ENCODE measurements at places on chromosomes 16 and 17.
A peak's percentile ranks its signal among the peaks of the same experiment; 100 is the strongest.

GRCh38 chr17:14553847-14554246, 253.0 kb downstream of the HS3ST3B1 start:
- no peak for DNase-seq
- H3K36me3 ChIP-seq, result no peaks in the 10 kb centered on the region
- no peaks in the 10 kb centered on the region for H3K27me3 ChIP-seq
- H3K4me1 ChIP-seq, result no peaks in the 10 kb centered on the region
- no peak overlapping the region for H3K4me3 ChIP-seq
- no peak overlapping the region for H3K27ac ChIP-seq

- no peak for DNase-seq
- peaks cover 59% of the 10 kb centered on the region for H3K36me3 ChIP-seq
- H3K4me3 ChIP-seq, result no peak overlapping the region
- no peak overlapping the region for H3K27ac ChIP-seq
Measured at GRCh38 chr16:81472391-81472790, 27.8 kb downstream of the CMIP start.

DNA sequence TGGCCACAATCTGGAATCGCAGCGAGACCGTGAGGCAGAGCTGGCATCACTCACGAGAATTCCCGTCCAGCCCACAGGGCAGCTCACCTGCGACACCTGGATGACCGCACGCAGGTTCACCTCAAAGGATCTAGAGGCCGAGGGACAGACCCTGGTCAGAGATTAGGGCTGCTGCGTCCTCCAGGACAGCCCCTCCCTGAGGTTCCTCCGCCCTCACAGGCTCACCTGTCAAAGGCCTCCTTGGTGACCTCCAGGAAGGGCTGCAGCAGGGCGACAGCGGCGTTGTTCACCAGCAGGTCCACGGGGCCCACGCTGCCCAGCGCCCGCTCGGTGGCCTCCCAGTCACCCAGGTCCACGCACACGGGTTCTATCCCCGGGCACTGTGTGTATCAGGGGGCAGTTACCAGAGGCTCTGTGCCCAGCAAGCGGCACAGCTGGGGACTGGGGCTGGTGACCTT, 834 bp downstream of the DCXR start:
- H3K36me3 ChIP-seq, result peaks cover 18% of the 10 kb centered on the region
- H3K27ac ChIP-seq, result peak overlapping the region; percentile 35
- no peak for DNase-seq
- no peaks in the 10 kb centered on the region for H3K4me1 ChIP-seq
- peak overlapping the region; percentile 65 for H3K4me3 ChIP-seq
- no peaks in the 10 kb centered on the region for H3K27me3 ChIP-seq

GRCh38 chr16:21301168-21301894, 23.2 kb upstream of the CRYM start:
- peaks cover 20% of the 10 kb centered on the region for H3K4me1 ChIP-seq
- no peaks in the 10 kb centered on the region for H3K36me3 ChIP-seq
- peak overlapping the region; percentile 47 for H3K4me3 ChIP-seq
- H3K27me3 ChIP-seq, result no peaks in the 10 kb centered on the region
- DNase-seq, result peak; percentile 87

GRCh38 chr16:68197250-68197649, 38.7 kb downstream of the ESRP2 start:
- peaks cover 6% of the 10 kb centered on the region for H3K4me1 ChIP-seq
- no peak for DNase-seq
- H3K27me3 ChIP-seq, result no peaks in the 10 kb centered on the region
- H3K4me3 ChIP-seq, result no peak overlapping the region
- no peak overlapping the region for H3K27ac ChIP-seq

GRCh38 chr17:43341715-43342588, 56.8 kb upstream of the ARL4D start:
- H3K4me3 ChIP-seq, result no peak overlapping the region
- no peaks in the 10 kb centered on the region for H3K4me1 ChIP-seq
- no peaks in the 10 kb centered on the region for H3K27me3 ChIP-seq
- no peaks in the 10 kb centered on the region for H3K36me3 ChIP-seq
- H3K27ac ChIP-seq, result no peak overlapping the region

DNA sequence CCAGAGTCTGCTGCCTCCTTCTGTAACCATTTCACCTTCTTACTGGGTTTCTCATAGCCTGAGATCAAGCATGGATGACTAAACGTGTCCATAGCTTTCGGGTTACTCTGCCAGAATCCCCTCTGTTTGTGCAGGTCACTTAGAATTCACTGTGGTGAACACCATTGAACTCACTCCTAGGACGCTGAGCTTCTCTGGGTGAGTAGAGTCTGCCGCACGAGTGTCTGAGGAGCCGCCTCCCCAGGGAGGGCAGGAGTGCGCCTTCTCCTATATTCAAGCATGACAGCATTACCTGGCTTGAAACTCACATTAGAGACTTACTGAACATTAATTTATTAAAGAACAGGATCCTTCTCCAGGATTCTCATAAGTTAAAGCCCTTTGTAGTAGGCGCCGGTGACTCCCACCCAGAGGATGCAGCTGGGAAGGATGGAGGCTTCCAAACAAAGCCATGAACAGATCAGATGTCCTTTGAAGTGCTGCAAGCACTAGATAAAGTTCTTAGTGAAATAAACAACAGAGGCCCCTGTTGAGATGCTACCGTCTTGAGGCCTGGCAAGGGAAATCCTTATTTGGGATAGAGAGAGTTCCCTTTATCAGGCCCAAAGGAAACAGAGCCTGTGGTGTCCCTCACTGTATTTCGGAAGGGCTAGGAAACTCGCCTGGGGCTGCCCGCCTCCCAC, 144.6 kb upstream of the PLCG2 start:
- no peak overlapping the region for H3K27ac ChIP-seq
- no peaks in the 10 kb centered on the region for H3K27me3 ChIP-seq
- no peak for DNase-seq
- H3K4me1 ChIP-seq, result peaks cover 11% of the 10 kb centered on the region
- peaks cover 13% of the 10 kb centered on the region for H3K36me3 ChIP-seq

DNA sequence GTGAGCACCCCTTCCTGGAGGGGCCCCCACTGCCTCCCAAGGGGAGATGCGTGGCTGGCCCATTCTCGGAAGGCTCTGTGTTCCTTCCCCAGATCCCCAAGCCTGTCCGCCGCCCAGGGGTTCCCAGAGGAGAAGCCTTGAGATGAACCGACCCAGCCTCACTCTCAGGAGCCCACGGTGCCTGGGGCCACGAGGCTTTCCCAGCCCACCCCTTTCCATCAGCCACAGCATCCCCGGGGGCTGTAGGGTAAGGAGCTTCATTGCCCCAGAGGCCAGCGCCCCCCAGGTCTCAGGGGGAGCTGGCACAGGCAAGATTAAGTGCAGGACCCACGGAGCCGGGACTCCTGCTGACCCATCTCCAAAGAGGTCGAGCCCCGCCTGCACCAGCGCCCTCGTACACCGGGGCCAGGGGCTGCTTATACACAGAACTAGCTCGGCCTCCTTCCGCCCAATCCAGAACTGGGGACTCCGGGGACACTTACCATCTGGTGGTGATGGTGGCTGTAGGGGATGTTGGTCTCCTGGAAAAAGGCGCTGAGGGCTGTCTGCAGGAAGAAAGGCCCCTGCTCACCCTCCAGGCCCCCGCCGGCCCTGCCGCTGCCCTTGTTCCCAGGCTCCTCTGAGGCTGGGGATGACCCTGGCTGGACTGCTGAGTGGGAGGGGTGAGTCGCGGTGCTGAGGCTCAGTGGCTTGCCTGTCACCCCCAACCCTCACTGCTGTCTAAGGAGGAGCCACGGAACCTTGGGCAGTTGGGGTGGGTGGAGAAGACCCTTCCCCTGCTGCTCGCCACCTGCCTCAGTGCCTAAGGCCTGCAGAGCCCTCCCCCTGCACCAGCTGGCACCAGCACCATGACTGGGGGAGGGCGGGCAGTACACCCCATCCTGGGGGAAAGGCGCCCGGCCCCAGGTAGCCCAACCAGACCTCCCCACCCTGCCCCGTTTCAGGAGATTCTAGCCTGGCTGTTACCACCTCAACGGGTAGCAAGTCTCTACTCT, 4.4 kb downstream of the UBALD1 start:
- peaks cover 3% of the 10 kb centered on the region for H3K4me1 ChIP-seq
- DNase-seq, result no peak
- no peak overlapping the region for H3K27ac ChIP-seq
- H3K4me3 ChIP-seq, result no peak overlapping the region
- H3K27me3 ChIP-seq, result no peaks in the 10 kb centered on the region

GRCh38 chr17:79213305-79213704, 138.7 kb downstream of the ENGASE start:
- H3K4me3 ChIP-seq, result no peak overlapping the region
- peaks cover 24% of the 10 kb centered on the region for H3K27me3 ChIP-seq
- H3K36me3 ChIP-seq, result no peaks in the 10 kb centered on the region

GRCh38 chr16:11735787-11736186, 6.9 kb downstream of the TXNDC11 start:
- no peaks in the 10 kb centered on the region for H3K27me3 ChIP-seq
- no peak overlapping the region for H3K27ac ChIP-seq
- H3K36me3 ChIP-seq, result peaks cover 86% of the 10 kb centered on the region

DNA sequence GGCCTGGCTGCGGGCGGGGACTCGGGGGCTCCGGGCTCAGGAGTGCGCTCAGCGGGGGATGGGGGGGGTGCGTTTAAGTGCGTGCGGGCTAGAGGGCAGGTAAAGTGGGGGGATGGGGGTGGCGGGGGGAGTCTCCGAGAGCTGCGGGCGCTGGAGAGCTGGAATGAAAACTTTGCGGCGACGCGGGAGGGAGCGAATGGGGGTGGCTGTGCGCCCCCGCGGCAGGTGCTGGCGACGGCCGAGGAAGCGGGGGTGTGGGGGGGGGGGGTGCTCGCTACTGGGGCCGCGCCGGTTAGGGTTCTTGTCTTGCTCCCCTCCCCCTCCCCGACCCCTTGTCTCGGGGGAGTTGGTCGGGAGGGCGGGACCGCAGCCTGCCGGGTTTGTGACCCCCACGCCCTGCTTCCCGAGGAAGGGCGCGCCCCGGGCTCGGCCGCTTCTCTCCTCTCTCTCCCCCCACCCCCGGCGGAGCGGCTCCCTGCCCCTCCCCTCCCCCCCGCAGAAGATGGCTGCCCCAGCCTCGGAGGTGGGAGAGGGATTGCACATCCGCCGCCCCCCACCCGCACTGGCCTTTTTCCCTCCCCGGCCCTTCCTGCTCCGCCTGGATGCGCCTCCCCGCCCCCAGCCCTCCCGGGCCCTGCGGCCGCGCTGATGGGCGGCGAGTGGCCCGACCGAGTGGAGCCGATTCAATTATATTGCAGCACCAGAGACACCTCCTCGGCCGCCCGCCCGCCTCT, 649 bp downstream of the GSE1 start:
- peak overlapping the region; percentile 48 for H3K4me3 ChIP-seq
- no peak for DNase-seq
- H3K27ac ChIP-seq, result peak overlapping the region; percentile 91
- no peaks in the 10 kb centered on the region for H3K27me3 ChIP-seq

GRCh38 chr17:66301367-66301863, 998 bp upstream of the PRKCA start:
- peaks cover 15% of the 10 kb centered on the region for H3K4me1 ChIP-seq
- H3K27me3 ChIP-seq, result no peaks in the 10 kb centered on the region
- no peaks in the 10 kb centered on the region for H3K36me3 ChIP-seq
- no peak for DNase-seq

- H3K36me3 ChIP-seq, result no peaks in the 10 kb centered on the region
- H3K4me3 ChIP-seq, result no peak overlapping the region
- no peaks in the 10 kb centered on the region for H3K27me3 ChIP-seq
- no peaks in the 10 kb centered on the region for H3K4me1 ChIP-seq
- no peak overlapping the region for H3K27ac ChIP-seq
- no peak for DNase-seq
Measured at GRCh38 chr17:74218436-74218835, 5.1 kb downstream of the TTYH2 start.

DNA sequence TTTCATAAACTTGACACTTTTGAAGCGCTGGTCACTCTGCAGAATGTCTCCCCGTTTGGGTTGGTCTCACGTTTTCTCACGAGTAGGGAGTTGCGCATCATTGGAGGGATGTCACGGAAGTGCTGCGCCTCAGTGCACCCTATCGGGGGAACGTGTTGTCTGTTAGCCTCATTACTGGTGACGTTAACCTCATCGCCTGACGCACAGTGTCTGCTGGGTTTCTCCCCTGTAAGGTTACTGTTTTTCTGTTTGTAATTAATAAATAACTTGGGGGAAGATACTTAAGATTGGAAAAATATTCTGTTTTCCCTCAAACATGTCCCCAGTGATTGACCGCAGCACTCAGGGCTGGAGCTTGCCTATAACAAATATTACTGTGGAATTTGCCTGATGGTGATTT, 26.7 kb downstream of the VAC14 start:
- peaks cover 35% of the 10 kb centered on the region for H3K36me3 ChIP-seq
- DNase-seq, result no peak
- H3K4me1 ChIP-seq, result peaks cover 3% of the 10 kb centered on the region
- no peak overlapping the region for H3K27ac ChIP-seq
- H3K4me3 ChIP-seq, result no peak overlapping the region
- no peaks in the 10 kb centered on the region for H3K27me3 ChIP-seq

DNA sequence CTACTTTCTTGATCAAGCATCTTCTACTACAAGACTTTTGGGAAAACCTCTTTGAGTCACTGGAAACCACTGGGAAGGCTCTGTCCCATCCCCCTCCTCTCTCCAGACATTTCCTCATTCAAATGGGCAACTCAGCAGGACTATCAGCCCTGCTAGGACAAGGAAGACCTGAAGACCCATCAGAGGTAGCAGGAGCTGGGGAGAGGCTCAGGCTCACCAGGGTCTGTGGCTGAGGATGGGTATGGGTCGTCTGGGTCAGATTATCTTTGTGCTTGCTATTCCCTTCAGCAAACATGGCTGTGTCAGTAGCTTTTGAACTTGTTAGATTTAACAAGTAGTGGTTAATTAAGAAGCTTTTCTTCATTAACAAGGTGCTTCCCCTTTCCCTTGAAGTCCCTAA, 15.0 kb upstream of the NF1 start:
- DNase-seq, result no peak
- no peaks in the 10 kb centered on the region for H3K27me3 ChIP-seq
- H3K4me3 ChIP-seq, result no peak overlapping the region

DNA sequence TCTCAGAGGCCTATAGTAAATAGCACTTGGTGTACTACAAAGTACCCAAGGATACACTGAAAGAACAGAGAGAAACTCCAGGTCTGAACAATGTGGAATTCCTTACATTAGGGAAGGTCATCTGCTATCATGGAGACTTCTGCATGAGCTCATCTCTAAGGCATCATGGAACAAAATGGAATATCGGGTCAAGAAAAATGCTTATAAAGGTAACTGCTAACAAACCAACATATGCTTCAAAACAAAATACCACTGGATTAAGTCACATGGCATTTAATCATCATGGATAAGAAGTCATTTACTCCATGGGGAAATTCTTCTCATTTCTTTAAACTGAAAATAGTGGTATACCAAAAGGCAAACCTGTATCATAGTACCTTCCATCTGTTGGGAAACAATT, 34.2 kb downstream of the TXNDC11 start:
- no peak overlapping the region for H3K4me3 ChIP-seq
- DNase-seq, result no peak
- no peaks in the 10 kb centered on the region for H3K27me3 ChIP-seq
- no peaks in the 10 kb centered on the region for H3K4me1 ChIP-seq
